ENCODE measurements at places on chromosomes 16 and 17. TPM values are rescaled to one million over a fixed set of nuclear protein-coding genes. Genes with fewer than 3 reads are reported as not detected.

TCAP gene
- total RNA-seq, result 0.65 TPM

HSD3B7 gene
- total RNA-seq, result 28.2 TPM

NRN1L gene
- not detected for total RNA-seq

TEKT5 gene
- total RNA-seq, result 0.26 TPM

CRHR1 gene
- not detected for total RNA-seq

HSF4 gene
- total RNA-seq, result 0.54 TPM

KRTAP16-1 gene
- not detected for total RNA-seq

TMEM114 gene
- not detected for total RNA-seq

PDILT gene
- not detected for total RNA-seq

NHLRC4 gene
- 2.3 TPM for total RNA-seq

GP1BA gene
- total RNA-seq, result not detected

OR3A3 gene
- total RNA-seq, result not detected

PRSS36 gene
- 0.26 TPM for total RNA-seq

LITAFD gene
- not detected for total RNA-seq

CIAO2B gene
- total RNA-seq, result 151 TPM

PMFBP1 gene
- under 0.01 TPM for total RNA-seq

COG1 gene
- total RNA-seq, result 15.7 TPM

PPM1E gene
- total RNA-seq, result under 0.01 TPM

ODAD4 gene
- 0.11 TPM for total RNA-seq

PPY gene
- not detected for total RNA-seq

NKD1 gene
- total RNA-seq, result not detected

ZNF18 gene
- 9.5 TPM for total RNA-seq

TUBB3 gene
- total RNA-seq, result 38.1 TPM

FAM20A gene
- total RNA-seq, result not detected

CTRB1 gene
- not detected for total RNA-seq
